ENCODE measurements at places on chromosomes 2 and 18.

- no peak for DNase-seq
These were observed 68.2 kb downstream of the TPGS2 start for GRCh38 chr18:36760598-36760997.

DNA sequence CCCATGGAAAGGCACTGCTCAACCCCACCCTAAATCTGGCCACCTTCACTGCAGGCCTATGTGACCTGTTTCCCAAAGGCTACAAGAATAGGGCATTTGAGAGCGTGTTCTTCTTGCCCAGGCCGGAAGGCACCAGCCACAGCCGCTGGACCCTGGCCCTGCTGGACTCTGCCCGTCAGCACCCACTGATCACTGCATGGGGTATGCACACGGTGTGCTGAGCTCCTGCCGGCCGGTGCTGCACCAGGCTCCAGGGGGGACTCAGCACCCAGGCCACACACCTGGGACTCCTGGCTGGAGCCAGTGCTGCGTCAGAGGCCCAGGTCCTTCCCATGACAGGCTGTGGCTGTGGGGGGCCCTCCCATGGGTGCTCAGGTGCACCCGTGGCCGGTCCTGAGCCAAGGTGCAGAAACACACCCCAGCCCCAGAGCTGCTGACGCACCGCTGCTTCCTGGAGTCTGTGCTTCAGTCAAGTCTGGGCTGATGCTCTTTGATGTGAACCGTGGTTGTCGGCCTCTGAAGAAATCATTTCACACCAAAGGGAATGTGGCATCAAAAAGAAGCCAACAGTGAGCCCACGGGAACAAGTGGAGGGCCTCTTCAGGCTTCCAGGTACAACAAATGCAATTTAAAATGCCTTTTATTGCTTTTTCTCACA lies 6.5 kb downstream of the KCNG2 start:
- DNase-seq, result no peak

GRCh38 chr2:241200822-241201395 lies 12.4 kb downstream of the ANO7 start:
- DNase-seq, result no peak

- no peak for DNase-seq
These were observed 385.5 kb downstream of the RND3 start for GRCh38 chr2:150101947-150102346.

DNA sequence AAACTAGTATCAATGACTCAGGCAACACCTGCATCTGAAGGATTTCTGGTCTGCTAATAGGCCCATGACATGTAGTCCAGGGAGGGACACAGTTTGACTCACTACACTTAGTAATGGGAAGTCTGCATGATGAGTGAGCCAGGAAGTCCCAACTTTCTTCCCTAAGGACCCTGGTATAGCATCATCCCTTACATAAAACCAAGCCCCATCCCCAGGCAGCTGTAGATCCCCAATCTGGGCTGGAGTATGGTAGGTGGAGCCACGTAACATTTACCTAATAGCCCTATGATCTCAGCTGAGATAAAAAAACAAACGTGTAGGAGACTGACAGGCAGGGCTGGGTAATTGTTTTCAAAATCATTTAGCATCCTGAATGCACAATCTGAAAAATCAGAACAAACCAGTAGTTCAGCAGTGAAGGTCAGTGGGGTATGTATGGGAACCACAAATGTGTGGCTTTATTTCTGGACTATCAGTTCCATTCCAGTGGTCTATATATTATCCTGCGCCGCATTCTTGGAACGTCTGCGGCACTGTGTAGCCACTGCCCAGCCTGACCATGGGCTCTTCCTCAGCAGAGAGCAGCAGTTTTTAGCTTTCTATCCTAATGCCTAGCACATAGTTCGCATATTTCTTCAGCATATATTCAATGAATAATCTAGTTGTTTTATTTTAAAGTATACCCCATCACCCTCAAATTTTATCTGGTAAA lies 33.5 kb downstream of the EPB41L3 start:
- DNase-seq, result no peak

- no peak for DNase-seq
These were observed 17.8 kb downstream of the XRCC5 start for GRCh38 chr2:216126943-216127342.

DNA sequence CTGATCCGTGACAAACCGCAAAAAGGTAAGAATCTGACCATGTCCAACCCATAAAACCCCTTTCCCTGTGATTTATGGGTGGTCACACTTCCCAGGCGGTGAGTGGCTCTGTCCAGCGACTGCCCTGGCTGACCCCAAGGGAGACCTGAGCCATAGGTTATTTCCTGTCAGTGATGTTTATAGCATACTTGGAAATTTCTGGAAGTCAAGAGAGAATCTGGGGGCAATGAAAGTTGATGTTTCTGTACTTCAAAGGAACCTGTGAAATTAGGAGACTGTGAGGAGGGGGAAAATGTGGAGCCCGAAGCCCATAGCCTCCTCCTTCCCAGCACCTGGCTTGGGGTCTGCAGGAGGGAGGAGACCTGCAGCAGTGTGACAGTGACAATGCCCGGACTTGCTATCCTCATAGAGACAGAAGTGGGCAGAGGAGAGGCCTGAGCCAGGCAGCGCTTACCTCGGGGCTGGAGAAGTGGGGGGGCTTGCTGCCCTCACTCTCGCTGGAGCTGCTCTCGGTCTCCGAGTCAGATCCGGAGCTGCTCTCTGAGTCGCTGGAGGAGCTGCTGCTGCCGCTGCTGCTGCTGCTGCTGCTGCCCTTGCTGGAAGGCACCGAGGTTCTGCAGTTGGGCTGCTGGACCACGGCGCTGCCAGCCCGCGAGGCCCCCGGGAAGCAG lies 111.3 kb upstream of the REV1 start:
- no peak for DNase-seq

DNA sequence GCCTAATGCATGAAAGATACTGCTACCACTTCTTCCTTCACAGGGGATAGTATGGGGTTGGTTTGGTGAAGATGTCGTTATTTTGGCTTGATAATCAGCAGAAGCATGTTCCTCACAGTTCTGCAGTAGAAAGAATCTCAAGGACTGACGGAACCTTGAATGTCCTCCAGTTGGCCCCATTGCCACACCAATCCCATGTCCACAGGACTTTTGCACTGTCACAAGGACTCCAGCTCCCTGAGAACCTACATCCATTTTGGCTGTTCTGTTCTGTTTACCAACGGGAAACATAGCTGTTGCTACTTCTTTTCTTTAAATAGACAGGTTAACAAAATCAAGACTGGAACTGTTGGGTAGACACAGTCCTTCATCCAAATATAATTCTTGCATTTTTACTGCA lies 270.0 kb downstream of the SLC8A1 start:
- DNase-seq, result no peak

- DNase-seq, result no peak
These were observed 389.2 kb downstream of the FBXO15 start for GRCh38 chr18:73758446-73758845.

DNA sequence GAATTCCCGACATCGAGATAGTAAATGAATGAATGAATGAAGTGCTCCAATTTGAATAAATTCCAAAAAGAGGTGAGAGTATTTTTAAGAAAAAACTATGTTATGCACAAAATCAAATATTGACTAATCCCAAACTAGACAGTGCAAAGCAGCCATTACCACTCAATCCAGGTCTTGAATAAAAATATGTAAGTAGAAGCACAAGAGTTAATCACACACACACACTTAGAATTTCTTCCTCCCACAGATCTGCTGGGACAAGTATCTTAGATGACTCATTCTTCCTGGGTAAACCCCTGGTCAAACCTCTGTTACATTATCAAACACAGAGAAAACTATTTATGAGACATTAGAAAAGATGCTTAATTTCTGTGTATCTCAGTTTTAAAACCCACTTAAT lies 102.0 kb downstream of the PLA2R1 start:
- no peak for DNase-seq

GRCh38 chr2:189047171-189047888 lies 73.2 kb downstream of the COL3A1 start:
- no peak for DNase-seq

GRCh38 chr2:121242175-121242875 lies 42.7 kb downstream of the TFCP2L1 start:
- no peak for DNase-seq

GRCh38 chr2:120526997-120527945 lies 181.3 kb downstream of the INHBB start:
- DNase-seq, result no peak

DNA sequence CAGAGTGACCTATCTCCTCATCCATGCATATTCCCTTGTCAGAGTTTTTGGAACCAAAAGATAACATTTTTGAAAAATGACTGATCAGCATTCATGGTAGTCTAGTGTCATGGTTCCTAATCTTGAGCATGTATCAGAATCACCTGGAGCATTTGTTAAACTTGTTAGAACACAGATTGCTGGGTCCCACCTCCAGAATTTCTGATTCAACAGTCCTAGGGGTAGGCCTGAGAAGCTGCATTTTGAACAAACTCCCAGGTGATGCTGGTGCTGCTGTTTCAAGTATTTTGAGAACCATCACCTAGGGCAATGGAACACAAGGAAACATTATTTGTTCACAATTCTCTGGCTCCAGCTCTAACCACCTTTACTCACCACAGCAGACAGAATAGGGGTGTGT lies 21.0 kb downstream of the TMEM200C start:
- DNase-seq, result no peak

DNA sequence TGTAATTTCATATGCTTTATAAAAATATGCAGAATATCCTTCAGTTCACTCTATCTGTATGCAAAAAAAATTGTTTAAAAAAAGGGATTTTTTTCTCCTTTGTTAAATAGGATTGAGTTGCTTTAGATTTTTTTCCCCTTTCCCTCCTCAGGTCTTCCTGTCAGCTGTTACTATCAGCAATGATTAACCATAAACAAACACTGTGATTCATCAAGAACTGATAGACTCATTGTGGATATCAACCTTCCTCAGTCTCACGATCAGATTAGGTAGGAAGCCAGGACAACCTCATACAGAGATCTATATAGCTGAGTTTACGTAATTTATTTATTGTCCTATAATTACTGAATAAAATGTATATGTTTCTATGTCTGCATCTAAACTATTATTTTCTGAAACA lies 2136.2 kb upstream of the CELF4 start:
- DNase-seq, result no peak

DNA sequence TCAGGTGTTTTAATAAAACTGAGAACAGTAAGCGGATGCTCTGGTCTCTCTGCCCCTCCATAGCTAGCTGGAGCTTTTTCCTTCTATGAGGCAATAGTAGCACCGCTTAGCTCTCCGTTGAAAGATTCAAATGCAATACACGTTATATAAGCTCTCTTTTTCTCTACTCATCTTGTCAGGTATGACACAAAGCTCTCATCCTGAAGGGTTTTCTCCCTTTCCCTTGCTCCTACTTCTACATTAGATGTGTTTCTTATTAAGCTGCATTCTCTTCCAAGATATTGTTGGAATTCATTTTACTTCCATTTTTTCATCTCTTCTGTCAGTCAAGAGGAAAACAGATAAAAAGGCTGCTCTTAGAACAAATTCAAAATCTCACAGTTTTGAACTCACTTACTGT lies 434.6 kb upstream of the DDX18 start:
- no peak for DNase-seq

DNA sequence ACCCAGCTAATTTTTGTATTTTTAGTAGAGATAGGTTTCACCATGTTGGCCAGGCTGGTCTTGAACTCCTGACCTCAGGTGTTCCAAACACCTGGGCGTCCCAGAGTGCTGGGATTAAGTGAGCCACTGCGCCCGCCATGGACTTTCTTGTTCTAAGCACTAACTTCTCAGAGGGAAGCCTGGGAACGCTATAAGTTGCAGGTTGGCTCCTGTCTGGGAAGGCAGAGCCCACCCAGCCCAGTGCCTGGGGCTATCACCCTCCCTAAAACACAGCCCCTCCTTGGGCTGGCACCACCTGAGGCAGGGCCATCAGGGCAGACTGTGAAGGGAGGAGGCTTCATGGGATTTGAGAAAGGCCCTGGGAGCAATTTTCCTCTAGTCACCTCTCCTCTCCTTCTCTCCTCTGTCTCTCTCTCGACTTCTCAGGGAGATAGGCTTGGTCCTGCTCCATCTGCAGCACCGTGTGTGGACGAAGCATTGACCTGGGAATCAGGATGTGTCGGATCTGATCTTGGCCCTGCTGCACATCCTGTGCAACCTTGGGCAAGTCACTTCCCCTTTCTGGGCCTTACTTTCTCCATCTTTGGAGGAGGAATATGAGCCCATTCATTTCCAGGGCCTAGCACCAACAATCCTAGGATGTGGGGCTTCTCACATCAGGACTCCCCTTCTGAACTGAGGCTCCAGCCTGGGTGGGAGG lies 10.9 kb downstream of the PSD4 start:
- DNase-seq, result no peak

DNA sequence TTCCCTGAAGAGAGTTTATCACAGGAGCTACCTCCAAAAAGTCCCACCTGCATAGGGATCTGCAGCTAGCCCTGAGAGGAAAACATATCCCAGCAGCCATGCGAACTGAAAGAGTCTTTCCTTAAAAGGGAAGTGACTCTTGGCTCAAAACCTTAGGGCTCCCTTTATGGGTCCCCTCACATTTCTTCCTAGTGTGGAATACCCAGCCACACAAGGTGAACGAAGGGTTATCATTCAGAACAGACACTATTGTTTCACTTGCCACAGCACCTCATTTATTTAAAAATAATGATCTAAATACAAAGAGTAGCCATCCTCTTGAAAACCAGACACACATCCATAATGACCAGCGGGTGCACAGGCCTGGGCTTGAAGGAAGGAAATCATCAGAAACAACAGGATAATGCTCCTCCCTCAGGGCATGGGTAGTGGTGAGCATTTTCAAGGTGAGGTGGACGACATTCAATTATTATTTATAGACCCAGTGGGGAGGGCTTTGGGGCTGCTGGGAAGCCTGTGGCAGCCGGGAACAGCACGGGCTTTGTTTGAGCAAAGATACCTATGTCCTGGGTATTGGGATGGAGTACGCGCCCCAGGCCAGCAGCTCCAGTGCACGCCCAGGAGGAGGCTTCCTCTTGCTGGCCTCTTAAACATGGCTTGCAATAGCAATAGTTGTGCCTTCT lies 119.0 kb upstream of the ITGA6 start:
- no peak for DNase-seq

DNA sequence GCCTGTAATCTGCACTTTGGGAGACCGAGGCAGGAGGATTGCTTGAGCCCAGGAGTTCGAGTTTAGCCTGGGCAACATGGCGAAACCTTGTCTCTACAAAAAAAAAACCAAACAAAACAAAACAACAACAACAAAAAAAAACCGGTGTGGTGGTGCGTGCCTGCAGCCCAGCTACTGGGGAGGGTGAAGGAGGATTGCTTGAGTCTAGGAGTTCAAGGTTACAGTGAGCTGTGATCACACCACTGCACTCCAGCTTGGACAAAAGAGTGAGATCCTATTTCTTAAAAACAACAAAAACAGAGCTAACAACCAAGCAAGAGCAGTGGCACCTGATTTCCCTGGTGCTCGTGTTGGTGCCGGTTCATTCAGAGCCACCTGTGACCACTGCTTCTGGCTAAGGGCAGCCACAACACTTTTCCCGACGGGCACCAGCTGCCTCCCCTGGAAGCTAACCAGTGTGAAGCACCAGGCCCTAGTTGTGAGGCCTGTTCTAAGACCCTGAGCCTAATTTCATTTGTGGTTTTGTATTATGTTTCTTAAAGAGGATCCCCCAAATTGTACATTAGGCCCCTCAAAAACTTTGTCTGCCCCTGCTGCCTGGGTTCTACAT lies 1.3 kb downstream of the AOX1 start:
- DNase-seq, result no peak

Measured in gastrocnemius medialis (tissue), 4 donors.